ENCODE measurements at places on chromosomes 12 and 14. TPM values are rescaled to one million over a fixed set of nuclear protein-coding genes. Genes with fewer than 3 reads are reported as not detected.

DNA sequence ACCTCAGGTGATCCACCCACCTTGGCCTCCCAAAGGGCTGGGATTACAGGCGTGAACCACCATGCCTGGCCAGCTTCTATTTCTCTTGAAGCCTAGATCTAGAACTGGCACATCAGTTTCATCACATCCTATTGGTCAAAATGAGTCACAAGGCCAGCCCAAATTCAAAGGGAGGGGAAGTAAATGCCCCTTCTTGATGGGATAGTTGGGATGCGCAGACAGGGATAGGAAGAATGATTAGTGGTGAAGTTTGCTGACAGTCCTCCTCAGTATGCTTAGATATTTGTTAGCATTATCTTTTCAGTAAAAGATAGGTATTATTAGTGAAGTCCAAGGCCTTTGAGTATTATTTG, 33.4 kb downstream of the CRADD start:
- DNase-seq: no peak

DNA sequence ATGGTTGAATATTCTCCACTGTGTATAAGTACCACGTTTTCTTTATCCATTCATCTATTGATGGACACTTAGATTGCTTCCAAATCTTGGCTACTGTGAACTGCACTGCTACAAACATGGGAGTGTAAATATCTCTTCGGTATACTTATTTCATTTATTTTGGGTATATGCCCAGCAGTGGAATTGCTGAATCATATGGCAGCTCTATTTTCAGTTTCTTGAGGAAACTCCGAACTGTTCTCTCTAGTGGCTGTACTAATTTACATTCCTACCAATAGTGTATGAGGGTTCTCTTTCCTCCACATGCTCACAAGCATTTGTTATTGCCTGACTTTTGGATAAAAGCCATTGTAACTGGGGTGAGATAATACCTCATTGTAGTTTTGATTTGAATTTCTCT, 623.1 kb upstream of the LRFN5 start:
- no peak for DNase-seq

- DNase-seq: peak; percentile 90
Observed at GRCh38 chr12:106084014-106084671, 54.6 kb downstream of the NUAK1 start.

DNA sequence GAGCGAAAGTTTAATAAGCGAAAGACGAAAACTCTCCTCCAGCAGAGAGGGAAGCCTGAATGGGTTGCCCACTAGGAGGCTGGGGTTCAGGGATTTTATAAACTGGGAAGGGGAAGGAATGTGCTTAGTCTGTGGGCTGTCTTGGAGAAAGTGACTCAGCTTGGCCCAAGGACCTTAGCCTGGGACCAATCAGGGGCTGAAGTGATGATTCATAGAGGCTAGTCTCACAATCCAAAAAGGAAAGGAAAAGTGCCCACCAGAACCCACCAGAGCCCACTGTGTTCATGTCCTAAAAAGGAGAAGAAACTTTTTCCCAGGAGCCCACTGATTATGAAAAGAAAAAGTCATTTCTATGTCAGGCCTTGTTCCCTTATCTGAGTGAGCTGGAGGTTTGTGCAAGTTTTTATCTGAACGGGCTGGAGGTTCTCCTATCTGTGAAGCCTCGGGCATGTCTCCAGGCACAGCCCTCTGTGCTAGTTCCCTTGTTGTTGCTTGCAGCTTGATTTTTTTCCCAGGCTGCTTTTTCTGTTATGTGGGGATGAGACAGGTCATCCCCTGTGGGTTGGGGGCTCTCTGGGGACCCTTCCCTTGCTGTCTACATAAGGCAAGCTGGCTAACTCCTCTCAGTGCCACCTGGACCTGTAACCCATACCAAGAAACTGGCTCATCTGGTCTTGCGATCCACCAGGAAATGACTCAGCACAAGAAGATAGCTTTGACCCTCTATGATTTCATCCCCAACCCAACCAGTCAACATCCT, 8.3 kb upstream of the GOLGA5 start:
- DNase-seq: peak; percentile 91

Gene LALBA
- total RNA-seq: not detected

DNA sequence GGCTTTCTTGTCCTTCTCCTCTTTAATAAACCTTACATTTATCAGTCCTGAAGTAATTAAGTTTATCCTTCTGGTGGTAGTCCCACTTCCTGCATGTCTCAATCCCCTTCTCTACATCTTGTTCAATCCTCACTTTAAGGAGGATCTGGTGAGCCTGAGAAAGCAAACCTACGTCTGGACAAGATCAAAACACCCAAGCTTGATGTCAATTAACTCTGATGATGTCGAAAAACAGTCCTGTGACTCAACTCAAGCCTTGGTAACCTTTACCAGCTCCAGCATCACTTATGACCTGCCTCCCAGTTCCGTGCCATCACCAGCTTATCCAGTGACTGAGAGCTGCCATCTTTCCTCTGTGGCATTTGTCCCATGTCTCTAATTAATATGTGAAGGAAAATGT, 79.3 kb downstream of the ZFC3H1 start:
- DNase-seq: no peak

Gene MRPS35
- 97.6 TPM for total RNA-seq

GRCh38 chr12:75782069-75782581, 249.5 kb downstream of the PHLDA1 start:
- DNase-seq: no peak

DNA sequence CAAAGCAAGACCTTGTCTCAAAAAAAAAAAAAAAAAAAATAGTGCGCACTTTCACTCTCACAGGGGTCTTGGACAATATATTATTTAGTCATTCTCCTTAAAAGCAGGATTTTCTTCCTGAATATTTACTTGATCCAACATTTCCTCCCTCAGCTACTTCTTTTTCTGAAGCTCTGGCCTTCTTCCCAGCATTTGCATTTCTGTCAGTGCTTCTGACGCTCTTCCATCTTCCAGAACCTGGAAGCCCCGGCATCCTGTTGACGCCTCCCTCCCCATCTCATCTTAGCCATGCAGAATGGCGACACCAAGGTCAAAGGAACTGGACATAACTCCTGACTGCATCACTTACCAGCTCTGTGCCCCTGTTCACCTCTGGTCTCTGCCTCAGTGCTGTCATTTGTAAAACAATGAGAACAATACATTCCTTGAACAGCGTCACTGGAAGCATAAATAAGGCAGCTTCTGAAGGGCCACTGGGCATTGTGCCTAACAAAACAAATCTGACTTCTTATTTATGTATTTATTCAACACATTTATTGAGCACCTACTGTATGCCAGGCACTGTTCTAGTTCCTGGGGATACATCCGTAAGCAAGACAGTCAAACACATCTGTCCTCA, 90.9 kb upstream of the MDM1 start:
- no peak for DNase-seq

DNA sequence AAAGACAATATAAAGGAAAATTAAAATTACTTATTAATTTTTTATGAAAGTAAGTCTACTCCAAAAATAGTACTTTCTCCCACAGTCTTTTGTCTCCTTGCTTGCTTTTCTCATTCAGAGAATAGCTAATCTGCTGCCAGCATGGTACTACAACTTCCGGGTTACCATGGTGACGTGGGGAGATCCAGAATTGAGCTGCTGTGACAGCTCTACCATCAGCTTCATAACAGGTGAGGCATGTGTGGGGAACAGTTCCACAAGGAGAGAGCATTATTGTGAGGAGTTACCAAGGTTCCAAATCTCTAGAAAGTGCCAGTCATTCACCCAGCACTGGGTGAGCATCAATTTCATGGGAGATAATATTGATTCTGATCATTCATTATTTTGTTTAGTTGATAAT, 197.8 kb downstream of the PTPRO start:
- no peak for DNase-seq

Gene CLBA1
- total RNA-seq: 3.3 TPM

Gene SCNN1A
- 1.5 TPM for total RNA-seq

Gene TAS2R43
- total RNA-seq: 0.25 TPM

- DNase-seq: no peak
Observed at GRCh38 chr14:79670811-79671210, 540.5 kb downstream of the DIO2 start.

GRCh38 chr12:107661830-107662229, 23.8 kb upstream of the PWP1 start:
- DNase-seq: no peak

Gene PRIMA1
- not detected for total RNA-seq

Gene ATP2B1
- total RNA-seq: 36.4 TPM

Data from M059J (cell line).